A549 treated with DMSO at 1 μM for 4 hours (cell line): ENCODE measurements at places on chromosomes 11 and 22. TPM values are rescaled to one million over a fixed set of nuclear protein-coding genes. Genes with fewer than 3 reads are reported as not detected.

The EIF3M gene
- 401 to 462 TPM (median 443 TPM) in 5 replicates for total RNA-seq

The IFITM10 gene
- 0.89 to 1.3 TPM (median 0.94 TPM) in 5 replicates for total RNA-seq

The ABTB2 gene
- 21.7 to 25.7 TPM (median 24.5 TPM) in 5 replicates for total RNA-seq

The ZFP91 gene
- 41.9 to 53.5 TPM (median 48.4 TPM) in 5 replicates for total RNA-seq
